Right hindlimb (tissue), 1 donor: ENCODE measurements at places on chromosomes 5 and 9.

DNA sequence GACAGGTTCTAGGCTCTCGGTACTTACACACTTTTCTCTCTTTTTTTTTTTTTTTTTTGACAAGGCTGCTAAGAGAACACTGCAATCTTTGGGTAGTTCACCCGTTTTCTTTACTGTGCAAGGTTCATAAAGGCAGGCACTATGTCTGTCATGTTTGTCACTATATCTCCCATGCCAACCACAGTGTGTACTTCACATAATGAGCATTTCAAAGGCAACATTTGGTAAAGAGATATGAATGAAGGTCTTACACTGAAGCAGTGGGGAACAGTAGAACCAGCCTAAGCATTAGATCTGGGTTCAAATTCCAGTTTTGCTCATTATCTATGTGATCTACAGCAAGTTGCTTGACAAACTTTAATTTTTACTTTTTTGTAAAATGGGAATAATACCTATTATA, 1.5 kb upstream of the HMGCR start:
- DNase-seq, result no peak

- DNase-seq, result peak; percentile 24
These were observed 37.1 kb upstream of the RAPGEF6 start for GRCh38 chr5:131671994-131672655.

DNA sequence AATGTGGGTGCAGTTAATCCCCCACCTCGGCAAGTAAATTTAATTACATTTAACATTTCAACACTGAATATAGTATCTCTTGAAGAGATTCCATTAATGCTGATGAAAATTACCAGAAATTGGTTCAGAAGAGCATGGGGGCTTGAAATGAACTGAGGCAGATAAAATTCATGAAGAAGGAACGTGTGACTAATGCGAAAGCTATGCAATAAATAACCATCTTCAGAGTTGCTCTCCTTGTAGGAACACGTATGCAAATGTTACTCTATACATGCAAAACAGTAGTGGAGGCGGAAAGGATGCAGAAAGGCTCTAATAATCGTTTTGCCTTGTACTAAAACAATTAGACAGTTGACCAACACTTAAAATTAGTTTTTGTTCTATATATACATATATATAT, 320.2 kb downstream of the CTNND2 start:
- no peak for DNase-seq

DNA sequence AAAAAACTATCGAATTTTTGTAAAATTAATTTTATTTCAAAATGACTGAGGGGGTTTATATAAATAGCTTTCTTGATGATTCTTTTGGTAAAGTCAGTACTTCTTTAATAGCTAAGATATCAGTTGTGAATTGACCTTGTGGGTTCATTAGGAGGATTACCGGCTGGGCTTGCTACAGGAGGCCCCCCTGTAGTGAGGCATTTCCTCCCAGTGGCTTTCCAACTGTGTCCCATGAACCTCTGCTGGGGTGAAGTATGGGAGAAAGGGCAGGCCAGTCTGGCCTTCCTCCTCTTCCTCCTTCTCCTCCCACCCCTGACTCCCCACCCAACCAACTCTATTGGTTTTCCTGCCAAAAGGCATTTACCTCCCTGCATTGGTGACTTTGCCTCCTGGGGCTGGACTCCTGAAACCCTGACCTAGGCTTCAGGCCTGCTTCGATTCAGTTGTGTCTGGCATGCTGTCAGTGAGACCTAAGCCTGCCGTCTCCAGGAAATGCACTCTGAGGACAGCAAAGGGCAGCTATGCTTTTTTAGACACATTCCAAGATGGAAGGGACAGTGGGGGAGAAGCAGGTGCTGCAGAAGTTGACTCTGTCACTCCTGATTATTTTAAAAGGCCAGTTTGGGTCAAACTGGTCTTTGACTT, 144.8 kb downstream of the HSPA4 start:
- no peak for DNase-seq

DNA sequence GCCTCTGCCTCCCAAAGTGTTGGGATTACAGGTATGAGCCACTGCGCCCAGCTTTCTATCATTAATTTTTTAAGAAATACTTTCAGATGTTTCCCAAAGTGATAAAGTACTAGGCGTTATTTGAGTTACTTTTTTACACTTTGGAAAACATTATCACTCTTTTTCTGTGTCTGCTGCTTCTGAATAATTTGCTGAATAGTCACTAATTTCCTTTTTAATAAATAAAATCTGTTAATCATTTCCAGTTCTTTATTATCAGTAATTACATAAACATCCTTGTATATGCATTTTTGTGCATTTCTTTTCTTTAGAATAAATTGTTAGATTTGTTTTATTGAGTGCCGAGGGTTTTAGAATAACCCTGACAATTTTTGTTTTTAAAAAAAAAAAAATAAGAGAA, 48.6 kb downstream of the UHRF2 start:
- DNase-seq, result no peak

DNA sequence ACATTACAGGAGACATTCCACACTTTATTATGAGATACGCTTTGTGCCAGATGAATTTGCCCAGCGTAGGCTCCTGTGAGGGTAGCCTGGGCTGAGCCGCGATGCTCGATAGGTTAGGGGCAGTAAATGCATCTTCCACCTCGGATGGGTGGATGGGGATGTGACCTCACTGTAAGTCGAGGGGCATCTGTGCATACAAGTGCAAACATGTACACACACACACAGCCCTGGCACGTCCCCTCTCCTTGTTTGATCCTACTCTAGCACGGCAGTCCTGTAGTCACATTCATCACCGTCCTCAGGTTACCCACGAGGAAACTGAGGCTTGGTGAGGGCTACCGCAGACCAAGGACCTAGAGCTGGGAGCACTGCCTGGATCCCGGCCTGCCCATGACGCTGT, 166.8 kb downstream of the COL23A1 start:
- no peak for DNase-seq

GRCh38 chr5:43427306-43427705, 15.1 kb upstream of the CCL28 start:
- DNase-seq, result no peak
